ENCODE measurements at places on chromosomes 5 and 9.

DNA sequence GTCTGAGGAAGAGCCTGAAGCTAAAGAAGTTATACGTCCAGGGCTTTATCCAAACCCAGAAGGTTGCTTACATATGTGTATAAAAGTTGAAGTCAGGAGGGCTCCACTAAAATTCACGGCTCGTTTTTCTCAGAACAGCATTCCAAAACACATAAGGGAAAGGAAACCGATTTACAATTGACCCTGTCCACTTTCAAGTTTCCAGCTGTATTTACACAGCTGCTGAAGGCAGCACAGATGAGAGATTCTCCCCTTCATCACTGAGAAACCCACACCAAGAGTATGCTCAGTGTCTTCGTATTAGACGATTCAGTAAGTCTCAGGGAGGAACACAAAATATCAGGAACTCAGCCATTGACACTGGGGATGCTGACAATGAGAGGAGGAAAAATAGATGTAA, 5.9 kb upstream of the NREP start:
- DNase-seq, result no peak

- no peak for DNase-seq
Measured at GRCh38 chr5:35762368-35762767, 94.3 kb upstream of the IL7R start.

- peak; percentile 40 for DNase-seq
Measured at GRCh38 chr9:32571969-32572899, 725 bp downstream of the NDUFB6 start.

- DNase-seq, result no peak
Measured at GRCh38 chr5:175162036-175162435, 281.9 kb downstream of the DRD1 start.

DNA sequence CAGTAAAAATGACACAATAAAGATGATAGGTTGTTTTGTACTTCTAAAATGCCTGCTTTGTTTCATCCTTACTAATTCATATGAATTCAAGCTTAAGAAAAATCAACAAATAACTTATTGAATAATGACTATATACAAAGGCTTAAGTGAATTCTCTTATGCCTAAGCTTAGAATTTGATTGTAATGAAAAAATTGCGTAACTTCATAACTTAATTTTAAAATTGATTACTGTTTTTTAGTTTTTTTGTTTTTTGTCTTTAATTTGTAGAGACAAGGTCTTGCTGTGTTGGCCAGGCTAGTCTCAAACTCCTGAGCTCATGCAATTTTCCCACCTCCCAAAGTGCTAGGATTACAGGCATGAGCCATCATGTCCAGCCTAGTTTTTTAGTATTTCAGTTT, 391.9 kb downstream of the ARRDC3 start:
- DNase-seq, result no peak

GRCh38 chr5:14295610-14296009, 152.5 kb downstream of the TRIO start:
- DNase-seq, result no peak

GRCh38 chr5:128538250-128539037, 399 bp upstream of the FBN2 start:
- no peak for DNase-seq

GRCh38 chr9:127867356-127868277, 9.9 kb downstream of the AK1 start:
- no peak for DNase-seq

DNA sequence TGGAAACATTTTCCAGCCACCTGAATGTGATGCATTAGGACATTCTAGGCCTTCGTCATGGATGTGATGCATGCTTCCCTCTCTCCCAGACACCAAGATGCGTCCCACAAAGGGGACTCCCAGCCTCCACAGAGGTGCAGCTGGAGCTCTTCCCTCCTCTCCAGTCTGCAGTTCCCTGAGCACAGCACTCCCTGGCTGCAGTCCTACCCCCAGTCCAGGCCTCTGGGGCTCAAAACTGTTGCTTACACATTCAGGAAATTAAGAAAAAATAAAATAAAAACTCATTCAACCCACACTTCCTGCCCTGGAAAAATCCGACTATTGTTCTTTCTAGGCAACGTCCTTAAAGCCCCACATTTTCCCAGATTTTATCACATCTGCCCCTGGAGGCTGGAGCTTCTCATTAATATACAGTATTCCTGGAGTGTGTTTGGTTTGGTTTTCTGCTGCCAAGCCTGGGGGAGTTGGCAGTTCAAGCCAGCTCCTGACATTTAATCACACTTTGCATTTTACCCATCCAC, 78.4 kb upstream of the ICE1 start:
- DNase-seq, result no peak

- DNase-seq, result no peak
Measured at GRCh38 chr9:111843971-111844370, 49.2 kb upstream of the SHOC1 start.

GRCh38 chr9:109168170-109168569, 1.1 kb upstream of the FRRS1L start:
- DNase-seq, result no peak

DNA sequence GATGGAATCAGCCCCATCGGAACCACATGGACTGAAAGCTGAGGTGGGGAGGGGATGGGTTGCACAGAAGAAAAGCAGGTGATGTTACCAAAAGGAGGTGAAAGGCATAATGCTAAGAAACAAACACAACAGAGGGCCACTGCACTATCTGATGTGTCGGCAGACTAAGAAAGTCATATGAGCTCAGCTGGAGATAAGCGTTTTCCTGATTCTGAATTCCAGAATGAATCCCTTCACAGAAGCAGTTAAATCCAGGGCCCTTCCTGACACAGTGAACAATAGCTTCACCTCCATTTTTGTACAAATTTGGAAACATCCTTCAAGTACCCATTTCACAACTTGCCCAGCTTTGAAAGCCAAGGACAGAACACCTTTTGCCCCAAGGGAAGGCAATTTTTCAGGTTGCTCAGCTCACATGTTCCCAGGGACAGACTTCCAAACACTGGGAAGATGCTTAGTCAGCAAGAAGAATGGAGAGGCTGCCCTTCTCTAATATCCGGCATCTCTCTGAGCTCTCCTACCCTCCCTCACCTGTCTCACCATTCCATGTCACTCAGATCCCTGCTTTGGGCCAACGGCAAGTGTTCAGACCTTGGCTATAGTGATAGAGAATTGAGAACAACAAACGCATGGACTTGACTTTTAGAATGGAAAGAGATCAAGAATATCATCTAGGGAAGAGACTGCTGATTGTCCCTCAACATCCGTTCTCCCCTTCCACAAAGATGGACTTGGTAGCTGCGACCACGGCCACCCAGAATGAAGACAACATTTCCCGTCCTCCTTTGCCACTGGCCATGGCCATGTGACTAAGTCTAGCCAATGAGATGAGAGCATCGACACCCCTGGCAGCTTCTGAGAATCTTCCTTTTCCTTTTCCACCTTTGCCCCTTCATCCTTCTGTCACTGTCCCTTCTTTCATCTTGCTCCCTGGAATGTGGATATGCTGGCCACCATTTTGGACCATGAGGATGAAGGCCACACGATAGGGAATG, 68.6 kb upstream of the IL17B start:
- DNase-seq, result no peak

- DNase-seq, result no peak
Measured at GRCh38 chr5:74281166-74281565, 359.4 kb downstream of the ENC1 start.

DNA sequence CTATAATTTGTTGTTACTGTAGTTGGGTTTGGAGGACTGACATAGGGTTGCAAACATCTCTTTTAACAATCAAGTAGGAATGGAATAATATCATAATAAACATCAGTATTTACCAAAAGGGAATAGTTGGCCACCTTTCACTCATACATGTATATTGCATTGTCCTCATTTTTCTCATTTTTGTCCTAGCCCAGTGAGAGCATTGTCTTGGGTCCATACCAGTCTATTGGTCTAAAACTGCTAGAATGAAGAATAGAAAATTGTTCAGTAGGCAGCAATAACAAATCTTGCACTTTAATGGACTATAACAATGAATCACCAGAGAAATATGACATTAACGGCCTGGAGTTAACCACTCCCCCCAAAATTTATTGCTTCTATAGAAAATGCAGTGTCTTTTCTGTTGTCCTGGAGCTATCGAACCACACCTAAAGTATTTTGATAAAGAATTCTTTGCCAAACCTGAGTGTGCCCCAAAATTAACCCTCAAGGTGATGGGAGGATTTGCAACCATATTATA, 80.9 kb upstream of the IL33 start:
- no peak for DNase-seq

DNA sequence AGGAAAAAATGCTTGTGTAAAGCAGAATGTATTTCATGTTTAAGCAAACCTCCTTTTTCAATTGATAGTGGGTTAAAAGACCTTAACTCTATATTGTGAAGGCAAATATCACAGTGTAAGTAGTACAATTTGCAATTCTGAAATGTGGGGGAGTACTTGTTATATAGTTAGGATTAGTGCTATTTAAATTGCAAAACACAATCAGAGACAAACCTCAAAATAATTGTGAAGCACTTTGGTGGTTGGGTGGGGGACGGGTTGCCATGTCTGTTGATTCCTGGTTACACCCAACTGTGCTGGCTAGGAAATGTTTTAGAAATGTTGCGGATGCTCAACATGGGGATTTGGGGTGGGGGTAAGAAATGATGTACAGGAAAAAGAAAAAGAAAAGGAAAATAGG, 37.4 kb downstream of the EGFLAM start:
- no peak for DNase-seq

DNA sequence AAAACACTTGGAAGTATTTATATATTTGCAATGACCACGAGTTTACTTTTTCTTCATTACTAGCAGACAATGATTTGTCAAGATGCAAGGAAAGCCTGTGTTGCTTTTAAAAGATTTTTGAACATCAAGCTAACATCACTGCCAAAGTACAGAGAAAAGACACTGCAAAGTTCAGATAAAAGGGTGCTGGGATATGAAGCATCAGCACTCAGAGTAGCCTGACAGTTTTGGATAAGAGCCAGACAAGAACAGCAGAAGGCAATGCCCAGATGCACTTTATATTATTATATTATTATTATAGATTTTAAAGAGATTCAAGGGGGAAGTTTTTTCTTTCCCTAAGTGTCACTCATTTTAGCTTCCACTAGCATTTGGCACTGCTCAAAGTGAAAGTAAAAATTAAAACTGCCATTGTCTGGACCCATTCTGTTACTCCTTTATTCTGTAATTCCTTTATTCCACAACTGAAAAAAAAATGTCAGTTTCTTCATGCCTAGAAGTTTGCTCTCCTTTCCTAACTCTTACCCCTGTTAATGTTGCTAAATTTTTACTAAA, 240.6 kb downstream of the EFNA5 start:
- no peak for DNase-seq

GRCh38 chr5:66585291-66585690, 10.9 kb upstream of the MAST4 start:
- DNase-seq, result no peak

DNA sequence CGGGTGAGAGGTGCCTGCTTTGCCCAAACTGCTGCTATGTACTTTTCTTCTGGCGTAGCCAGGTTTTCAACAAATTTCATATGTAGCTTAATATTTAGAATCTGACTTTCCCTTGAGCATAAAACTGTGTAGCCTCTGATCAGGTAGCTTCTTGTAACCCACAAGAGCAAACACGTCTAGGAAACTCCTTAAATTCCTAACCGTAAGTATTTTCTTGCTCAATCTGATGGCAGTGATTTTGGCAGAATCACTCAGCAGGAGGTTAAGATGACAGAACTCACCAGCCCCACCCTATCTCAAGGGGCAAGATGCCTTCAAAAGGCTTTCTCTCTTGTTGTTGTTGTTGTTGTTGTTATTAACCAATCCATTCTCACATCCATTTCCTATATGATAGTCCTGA, 20.8 kb downstream of the CKMT2 start:
- DNase-seq, result no peak

- DNase-seq, result no peak
Measured at GRCh38 chr5:72474046-72474500, 33.1 kb downstream of the ZNF366 start.

DNA sequence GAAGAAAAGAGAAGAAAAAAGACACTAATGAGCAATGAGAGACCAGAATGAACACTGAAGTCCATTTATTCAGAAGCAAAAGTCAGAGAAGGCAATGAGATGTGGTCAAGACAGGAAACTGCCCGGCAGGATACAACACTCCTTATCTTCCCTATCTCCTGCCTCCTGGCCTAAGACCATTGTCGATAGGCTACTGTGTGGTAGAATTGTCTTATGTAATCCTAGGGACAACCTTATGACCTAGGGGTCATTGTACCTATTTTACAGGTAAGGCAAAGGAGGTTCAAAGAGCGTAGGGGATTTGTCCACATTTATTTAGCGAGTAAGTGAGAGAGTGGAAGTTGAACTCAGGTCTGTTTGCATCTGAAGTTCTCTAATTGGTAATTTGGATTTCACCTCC, 63.0 kb upstream of the PTPN3 start:
- DNase-seq, result no peak

DNA sequence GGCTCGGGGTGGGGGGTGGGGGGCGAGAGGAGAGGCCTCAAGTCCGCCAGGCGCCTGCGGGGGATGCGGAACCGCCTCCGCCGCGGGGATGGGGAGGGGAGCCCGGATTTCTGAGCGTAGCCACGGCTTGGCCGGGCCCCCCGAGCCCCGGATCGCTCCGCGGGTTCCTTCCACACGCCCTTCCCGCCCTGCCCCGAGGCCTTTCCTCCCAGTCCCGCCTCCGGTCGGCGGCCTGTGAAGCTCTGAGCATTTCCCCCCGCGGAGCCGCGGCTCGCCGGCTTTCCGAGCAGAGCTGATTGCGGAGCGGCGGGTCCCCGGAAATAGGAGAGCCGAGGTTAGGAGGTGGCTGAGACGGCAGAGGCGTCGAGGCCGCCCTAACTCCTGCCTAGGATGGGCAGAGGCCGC, 6.1 kb downstream of the IRX4 start:
- DNase-seq, result no peak

DNA sequence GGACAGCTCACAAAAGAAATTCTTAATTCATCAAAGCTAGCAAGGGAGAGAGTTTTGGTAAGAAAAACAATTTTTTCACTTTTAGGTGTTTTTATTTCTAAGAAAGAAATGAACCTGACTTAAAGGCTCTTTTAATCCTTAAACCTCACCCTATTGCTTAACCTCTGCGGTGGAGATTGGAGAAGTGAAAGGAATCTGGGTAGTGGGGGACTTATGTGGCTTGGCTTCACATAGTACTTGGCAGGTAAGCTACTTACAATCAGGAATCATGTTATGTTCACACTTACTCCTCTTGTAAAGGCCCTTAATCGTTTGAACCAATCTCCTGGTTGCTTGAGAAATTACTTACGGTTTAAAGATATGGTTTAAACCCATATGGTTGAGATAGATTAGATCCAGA, 104.8 kb downstream of the ISOC1 start:
- no peak for DNase-seq

GRCh38 chr5:128355961-128356360, 182.1 kb downstream of the FBN2 start:
- no peak for DNase-seq
